BJ (cell line): ENCODE measurements at places on chromosomes 5 and 9. TPM values are rescaled to one million over a fixed set of nuclear protein-coding genes. Genes with fewer than 3 reads are reported as not detected.

UQCRQ gene
- polyA plus RNA-seq: 289 and 292 TPM in 2 replicates

C1QTNF2 gene
- 0.69 and 0.98 TPM in 2 replicates for polyA plus RNA-seq

TEK gene
- polyA plus RNA-seq: 0.60 and 0.71 TPM in 2 replicates

ECSCR gene
- 0.37 and 0.38 TPM in 2 replicates for polyA plus RNA-seq

C5orf58 gene
- not detected in 2 replicates for polyA plus RNA-seq

DMRT3 gene
- not detected in 2 replicates for polyA plus RNA-seq

SARDH gene
- 0.12 and 0.53 TPM in 2 replicates for polyA plus RNA-seq

PDE8B gene
- polyA plus RNA-seq: 2.2 TPM in 2 replicates

DBH gene
- not detected in 2 replicates for polyA plus RNA-seq

OSMR gene
- polyA plus RNA-seq: 43.4 and 53.3 TPM in 2 replicates

PLEKHG4B gene
- 0.72 and 1.4 TPM in 2 replicates for polyA plus RNA-seq

ITGA2 gene
- polyA plus RNA-seq: 5.3 and 10.1 TPM in 2 replicates

TCF7 gene
- polyA plus RNA-seq: 0.78 and 0.86 TPM in 2 replicates

SLC1A3 gene
- 0.37 and 0.54 TPM in 2 replicates for polyA plus RNA-seq

SLC6A18 gene
- polyA plus RNA-seq: not detected in 2 replicates

PCDHB5 gene
- 0.18 and 0.22 TPM in 2 replicates for polyA plus RNA-seq

COX7C gene
- polyA plus RNA-seq: 309 and 584 TPM in 2 replicates

PAX5 gene
- polyA plus RNA-seq: not detected in 2 replicates

WHRN gene
- polyA plus RNA-seq: 0.61 and 1.5 TPM in 2 replicates

SLC34A1 gene
- not detected in 2 replicates for polyA plus RNA-seq

PIP5K1B gene
- 0.05 TPM in 1 of 2 replicates, not detected in the other for polyA plus RNA-seq

TMC1 gene
- polyA plus RNA-seq: 1.2 and 1.3 TPM in 2 replicates

GLIPR2 gene
- polyA plus RNA-seq: 23.7 and 26.3 TPM in 2 replicates

HAPLN1 gene
- 2.5 and 4.1 TPM in 2 replicates for polyA plus RNA-seq

FGD3 gene
- not detected in 2 replicates for polyA plus RNA-seq

ARHGEF28 gene
- 2.8 and 4.6 TPM in 2 replicates for polyA plus RNA-seq

MAP3K1 gene
- polyA plus RNA-seq: 4.3 and 6.9 TPM in 2 replicates

LIX1 gene
- polyA plus RNA-seq: not detected in 2 replicates

TAS2R1 gene
- polyA plus RNA-seq: 0.06 and 0.54 TPM in 2 replicates

FBLL1 gene
- 0.56 and 0.61 TPM in 2 replicates for polyA plus RNA-seq

IFNK gene
- polyA plus RNA-seq: not detected in 2 replicates

DEPDC1B gene
- polyA plus RNA-seq: 6.5 and 6.8 TPM in 2 replicates

ALDH1A1 gene
- 247 and 474 TPM in 2 replicates for polyA plus RNA-seq

GNG10 gene
- 48.4 and 68.0 TPM in 2 replicates for polyA plus RNA-seq

C5 gene
- 1.4 and 2.7 TPM in 2 replicates for polyA plus RNA-seq

MYOT gene
- polyA plus RNA-seq: not detected in 2 replicates

BNIP1 gene
- polyA plus RNA-seq: 16.8 and 17.7 TPM in 2 replicates

CENPK gene
- polyA plus RNA-seq: 4.8 and 7.1 TPM in 2 replicates

CIZ1 gene
- polyA plus RNA-seq: 24.0 and 36.0 TPM in 2 replicates

MZB1 gene
- polyA plus RNA-seq: not detected in 2 replicates

CKS2 gene
- 128 and 135 TPM in 2 replicates for polyA plus RNA-seq

C9orf50 gene
- 0.20 and 0.21 TPM in 2 replicates for polyA plus RNA-seq

SLC4A9 gene
- polyA plus RNA-seq: not detected in 2 replicates

PCDHGA2 gene
- polyA plus RNA-seq: 6.7 and 6.8 TPM in 2 replicates

ANKRD31 gene
- 0.02 and 0.07 TPM in 2 replicates for polyA plus RNA-seq

GHR gene
- 0.90 and 1.6 TPM in 2 replicates for polyA plus RNA-seq

CDH9 gene
- polyA plus RNA-seq: not detected in 2 replicates

SPOCK1 gene
- polyA plus RNA-seq: 293 and 304 TPM in 2 replicates

PCDHB16 gene
- polyA plus RNA-seq: 0.21 and 0.32 TPM in 2 replicates

HMCN2 gene
- not detected in 2 replicates for polyA plus RNA-seq

PCDHGA6 gene
- polyA plus RNA-seq: 3.3 and 4.3 TPM in 2 replicates

SPATA31D4 gene
- polyA plus RNA-seq: not detected in 2 replicates

SPAAR gene
- 0.23 and 0.32 TPM in 2 replicates for polyA plus RNA-seq

GTF2H2 gene
- 2.5 and 5.6 TPM in 2 replicates for polyA plus RNA-seq
